Right ventricle myocardium inferior (tissue), 1 donor: ENCODE measurements at places on chromosomes 7 and 10. TPM values are rescaled to one million over a fixed set of nuclear protein-coding genes. Genes with fewer than 3 reads are reported as not detected.

DNA sequence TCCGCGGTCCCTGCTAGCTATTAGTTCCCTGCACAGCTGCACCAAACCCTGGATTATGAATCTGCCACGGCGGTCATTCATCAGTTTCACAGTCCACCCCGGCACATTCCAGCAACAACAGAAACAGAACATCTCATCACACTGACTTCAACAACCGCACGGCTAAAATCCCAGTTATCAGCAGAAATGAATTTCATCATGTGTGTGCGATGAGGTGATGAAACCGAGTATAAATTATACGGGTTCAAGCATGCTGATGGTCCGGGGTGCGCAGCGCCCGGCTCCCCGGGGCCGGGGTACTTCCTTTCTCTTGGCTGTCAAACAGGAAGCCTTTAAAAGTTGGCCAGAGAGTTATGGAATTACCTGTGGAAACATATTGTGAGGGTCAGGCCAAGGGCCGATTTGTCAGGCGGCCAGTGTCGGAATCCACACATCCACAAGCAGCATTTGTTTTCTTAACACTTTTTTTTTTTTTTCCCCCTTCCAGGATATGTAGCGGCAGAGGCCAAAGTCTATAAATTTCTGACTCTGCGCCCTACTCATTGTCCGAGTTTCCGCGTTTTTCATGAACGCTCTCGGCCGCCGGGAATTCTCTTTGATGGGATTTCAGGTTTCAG is 420.9 kb upstream of the MGMT start:
- DNase-seq = no peak

DNA sequence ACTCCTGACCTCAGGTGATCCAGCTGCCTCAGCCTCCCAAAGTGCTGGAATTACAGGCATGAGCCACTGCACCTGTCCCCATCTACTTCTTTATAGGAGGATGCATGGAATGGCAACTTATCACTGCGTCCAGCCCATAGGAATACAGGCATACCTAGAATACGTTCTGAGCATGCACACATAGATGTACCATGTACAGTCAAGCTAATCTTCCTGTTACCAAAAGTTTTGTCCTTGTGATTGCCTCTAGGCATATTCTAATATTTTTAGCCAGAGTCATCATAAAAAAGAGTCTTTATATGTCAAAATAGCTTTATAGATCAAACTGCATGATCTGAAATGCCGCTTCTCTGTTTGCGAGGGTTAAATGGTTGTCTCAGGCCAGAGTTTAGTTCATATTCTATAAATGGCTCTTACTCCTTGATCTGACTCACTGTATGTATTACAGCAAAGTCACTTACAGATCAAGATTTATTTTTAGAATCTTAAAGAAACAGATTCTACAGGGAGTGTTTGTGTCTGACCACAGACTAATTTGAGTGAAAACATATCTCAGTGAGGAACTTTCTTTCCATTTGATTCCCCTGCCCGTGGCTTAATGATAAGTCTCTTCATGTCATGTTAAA is 210.9 kb downstream of the CREB5 start:
- DNase-seq = no peak

DNA sequence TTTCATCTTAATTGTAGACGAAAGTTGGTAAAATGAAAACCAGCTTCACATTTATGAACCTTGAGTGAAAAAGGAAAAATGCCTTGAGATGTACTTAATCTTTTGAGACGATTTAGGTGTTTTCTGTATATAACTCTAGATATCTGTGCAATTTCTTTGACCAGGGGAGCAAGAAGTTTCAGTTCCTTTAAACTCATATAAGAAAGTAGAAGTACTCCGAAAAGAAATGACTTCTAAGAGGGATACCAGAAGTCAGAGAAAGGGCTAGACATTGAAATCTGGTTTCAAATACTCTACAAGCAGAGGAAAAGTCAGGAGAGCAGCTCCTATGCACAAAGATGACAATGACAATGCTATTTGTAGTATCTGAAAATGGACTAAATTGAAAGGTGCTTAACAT is 303.7 kb downstream of the BAMBI start:
- no peak for DNase-seq

GRCh38 chr10:974785-975074 is 13.5 kb upstream of the GTPBP4 start:
- no peak for DNase-seq

DNA sequence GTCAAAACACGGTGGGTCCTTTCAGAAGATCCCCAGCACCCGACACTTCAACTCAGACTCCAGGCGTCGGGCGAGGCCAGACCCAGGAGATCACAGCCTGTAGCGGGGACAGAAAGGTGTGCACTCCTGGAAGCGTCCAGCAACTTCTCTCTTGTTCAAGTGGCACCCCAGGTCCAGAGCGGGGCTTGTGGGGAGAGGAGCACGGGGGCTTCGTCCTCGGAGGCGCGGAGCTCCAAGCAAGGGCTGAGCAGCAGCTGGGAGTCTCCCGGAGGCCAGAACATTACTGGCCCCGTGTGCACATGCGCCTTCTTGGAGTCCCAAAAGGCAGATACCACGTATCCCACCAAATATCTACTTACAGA is 54.9 kb downstream of the ZRANB1 start:
- no peak for DNase-seq

DNA sequence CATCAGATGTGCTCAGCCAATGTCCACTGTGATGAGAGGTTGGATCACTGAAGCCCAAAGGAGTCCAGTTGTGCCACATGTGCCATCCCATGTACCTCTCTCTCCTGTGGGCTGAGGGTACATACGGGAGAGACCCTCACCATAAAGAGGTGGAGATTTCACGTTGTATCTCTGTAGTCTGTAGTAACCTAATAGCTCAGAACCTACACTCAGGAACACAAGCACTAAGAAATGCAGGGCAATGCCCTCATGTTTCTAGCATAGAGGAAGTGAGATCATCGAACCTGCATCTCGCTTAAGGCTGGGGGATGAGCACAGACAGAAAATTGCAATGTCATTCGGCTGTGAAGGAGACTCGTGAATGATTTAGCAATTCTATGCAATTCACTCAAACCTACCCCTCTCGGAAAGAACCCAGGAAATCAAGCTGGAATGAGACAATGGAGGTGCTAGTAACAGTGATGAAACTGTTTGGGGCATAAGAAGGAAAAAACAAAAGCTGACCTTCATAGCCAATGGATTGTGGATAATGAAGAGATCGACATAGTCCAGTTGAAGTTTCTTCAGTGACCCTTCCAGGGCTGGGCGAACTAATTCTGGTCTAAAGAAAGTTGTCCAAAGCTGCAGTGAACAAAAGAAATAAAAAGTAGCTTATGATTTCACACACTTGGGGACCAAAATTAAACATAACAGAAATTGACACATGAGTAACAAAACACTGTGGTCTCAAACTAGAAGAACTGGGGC is 80.3 kb upstream of the UCN3 start:
- DNase-seq = no peak

DNA sequence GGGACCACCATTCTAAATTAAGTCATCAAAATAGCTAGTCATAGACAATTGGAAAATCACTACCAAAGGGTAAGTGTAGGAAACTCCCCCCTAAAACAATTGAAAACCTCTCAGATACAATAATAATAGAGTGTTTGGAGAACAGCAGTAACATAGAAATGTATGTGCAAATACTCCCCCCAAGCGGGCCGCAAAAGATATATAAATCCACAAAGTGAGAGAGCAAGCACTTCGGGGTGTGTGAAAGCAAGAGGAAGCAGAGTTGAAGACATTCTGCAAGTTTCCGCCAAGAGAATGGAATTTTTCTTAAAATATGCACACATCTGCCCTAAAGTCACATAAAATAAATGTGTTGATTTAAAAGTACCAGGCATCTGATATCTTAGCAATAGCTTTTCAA is 33.3 kb downstream of the CHCHD3 start:
- DNase-seq = no peak

- peak; percentile 37 for DNase-seq
Measured at GRCh38 chr10:124174673-124175645, 81.6 kb upstream of the CHST15 start.

- DNase-seq = no peak
Measured at GRCh38 chr7:67311901-67312300, 315.3 kb downstream of the TYW1 start.

GRCh38 chr10:118610577-118610976 is 15.1 kb upstream of the PRLHR start:
- no peak for DNase-seq

DNA sequence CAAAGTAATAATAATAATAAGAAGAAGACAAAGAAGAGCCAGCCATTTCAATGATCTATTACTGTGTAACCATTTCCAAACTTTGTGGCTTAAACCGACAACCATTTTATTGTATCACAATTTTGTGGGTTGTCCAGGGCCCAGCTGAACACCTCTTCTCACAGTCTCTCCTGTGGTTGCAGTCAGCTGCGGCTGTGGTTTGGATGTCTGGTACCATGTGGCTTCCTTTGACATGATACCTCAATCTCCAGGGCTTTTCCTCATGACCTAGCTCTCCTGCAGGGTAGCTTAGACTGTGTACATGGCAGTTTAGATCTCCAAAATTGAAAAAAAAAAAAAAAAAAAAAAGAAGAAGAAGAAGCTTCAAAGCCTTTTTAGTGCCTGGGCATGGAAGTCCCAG is 72.6 kb upstream of the NFKB2 start:
- no peak for DNase-seq

- no peak for DNase-seq
Measured at GRCh38 chr10:1403508-1404322, 333.6 kb downstream of the ADARB2 start.

DNA sequence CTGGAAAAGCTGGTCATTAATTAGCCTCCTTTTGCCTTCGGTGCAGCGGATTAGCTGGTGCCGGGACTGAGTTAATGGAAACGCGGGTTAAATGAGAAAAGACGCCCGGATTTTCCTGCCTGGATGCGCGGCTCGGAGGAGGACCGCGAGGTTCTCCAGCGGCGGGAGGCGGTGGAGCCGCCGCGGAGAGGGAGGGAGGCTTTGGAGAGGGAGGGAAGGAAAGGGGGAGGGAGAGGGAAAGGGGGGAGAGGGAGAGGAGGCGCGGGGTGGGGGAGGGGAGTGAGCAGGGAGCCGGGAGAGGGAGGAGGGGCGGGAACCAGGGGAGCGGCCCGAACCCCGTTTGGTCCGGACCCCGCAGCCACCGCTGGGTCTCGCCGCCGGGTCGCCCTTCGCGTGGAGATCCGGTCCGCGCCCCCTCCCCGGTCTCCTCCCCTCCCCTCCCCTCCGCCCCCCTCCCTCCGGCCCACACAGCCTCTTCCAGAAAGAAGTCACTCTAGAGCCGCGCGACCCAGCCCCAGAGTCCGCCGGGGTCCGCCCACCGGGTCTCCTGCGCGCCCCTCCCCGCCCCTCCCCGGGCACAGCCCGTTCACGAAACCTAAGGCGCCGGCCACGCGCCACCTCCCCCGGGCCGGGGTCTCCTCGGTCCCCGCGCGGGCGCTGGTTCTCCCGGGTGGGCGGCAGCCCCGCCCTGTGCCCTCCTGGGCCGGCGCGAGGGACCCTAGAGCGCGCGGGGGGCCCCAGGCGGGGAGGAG is 347.5 kb downstream of the DNAJB6 start:
- DNase-seq = no peak

DNA sequence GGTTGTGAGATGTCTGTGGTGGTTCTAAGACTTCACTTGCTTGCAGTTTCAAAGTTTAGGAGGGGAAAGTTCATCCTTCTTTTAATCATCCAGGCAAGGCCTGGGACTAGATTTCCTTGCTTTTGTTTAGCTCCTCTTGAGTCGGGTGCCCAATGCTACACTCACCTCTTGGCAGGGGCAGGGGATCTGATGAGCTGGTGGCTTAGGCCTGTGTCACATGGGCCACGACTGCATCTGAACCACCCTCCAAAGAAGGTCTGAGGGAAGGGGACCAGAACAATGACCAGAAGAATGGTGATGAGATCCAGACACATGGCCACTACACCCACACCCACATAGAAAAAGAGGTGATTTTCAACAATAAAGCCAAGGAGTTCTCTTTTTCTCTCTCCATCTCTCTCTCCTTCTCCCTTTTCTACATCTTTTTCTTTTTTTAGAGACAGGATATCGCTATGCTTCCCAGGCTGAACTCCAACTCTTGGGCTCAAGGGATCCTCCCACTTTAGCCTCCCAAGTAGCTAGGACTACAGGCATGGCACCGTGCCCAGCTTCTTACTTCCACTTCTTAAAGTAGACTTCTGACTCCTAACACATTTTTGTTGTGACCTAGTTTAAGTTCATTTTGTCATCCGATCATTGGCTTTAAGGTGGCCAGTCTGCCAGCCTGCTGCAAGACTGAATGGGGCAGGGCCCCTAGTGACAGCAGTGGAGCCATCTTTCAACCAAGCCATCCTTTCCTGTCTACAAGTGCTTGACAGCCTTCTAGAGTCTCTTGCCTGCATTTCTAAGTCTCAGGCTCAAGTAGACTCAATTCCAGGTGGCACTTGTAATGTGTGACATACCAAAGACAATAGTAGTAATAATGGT is 350.9 kb downstream of the RNLS start:
- peak; percentile 91 for DNase-seq

GRCh38 chr10:9615189-9615588 is 1402.5 kb upstream of the CELF2 start:
- no peak for DNase-seq

GRCh38 chr10:103498936-103499638 is 5.6 kb downstream of the NEURL1 start:
- no peak for DNase-seq

DNA sequence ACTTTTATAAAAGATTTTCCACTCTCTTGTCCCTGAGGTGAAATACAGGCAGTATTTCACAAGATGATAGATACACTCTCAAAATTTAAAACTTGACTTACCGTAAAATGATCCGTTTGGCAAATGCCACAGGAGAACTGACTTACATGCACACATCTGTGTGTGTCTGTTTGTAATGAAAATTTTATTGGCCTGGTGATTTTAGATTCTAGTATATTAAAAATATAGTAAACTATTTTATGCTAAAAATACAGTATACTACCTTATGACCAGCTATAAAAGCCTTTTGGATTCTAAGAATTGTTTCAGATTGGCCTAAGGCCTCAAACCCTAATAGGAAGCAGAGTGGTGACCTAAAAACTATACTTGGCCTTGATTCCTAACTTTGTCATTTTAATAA is 362.7 kb downstream of the IPMK start:
- DNase-seq = no peak

LBX1 gene
- total RNA-seq = not detected

CDK14 gene
- total RNA-seq = 26.3 TPM

CCDC7 gene
- total RNA-seq = 22.2 TPM

PNLIPRP3 gene
- not detected for total RNA-seq

LRRC61 gene
- total RNA-seq = 4.7 TPM

TRIM50 gene
- 0.32 TPM for total RNA-seq

ANKRD7 gene
- 0.70 TPM for total RNA-seq

SPDYE6 gene
- total RNA-seq = not detected

NUTM2E gene
- not detected for total RNA-seq

PHYHIPL gene
- total RNA-seq = not detected

EBF3 gene
- 7.9 TPM for total RNA-seq

SPDYE1 gene
- not detected for total RNA-seq
